Stimulated activated CD4-positive, alpha-beta T cell treated with anti-CD3 and anti-CD28 coated beads, Interleukin-4, amount 100 ng/mL, for 24 hours (primary cell): ENCODE measurements at places on chromosomes 5 and 9.

DNA sequence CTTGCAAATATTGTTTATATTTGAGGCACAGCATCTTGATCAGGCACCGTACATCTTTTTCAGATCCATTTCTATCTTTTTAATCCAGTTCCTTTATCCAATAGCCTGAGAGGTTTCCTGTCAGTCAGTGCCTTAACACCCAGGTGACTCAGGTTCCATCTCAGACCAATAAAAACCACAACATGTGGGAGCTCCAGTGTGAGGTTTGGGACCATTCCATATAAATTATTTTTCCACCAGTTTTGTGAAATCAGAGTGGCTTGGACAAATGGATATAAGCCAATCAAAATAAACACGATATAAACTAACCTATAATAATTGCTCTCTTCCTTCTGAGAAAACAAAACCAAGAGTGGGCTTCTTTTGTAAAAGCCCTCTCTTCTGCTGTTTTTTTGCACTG lies 351.3 kb downstream of the NTRK2 start:
- DNase-seq = no peak

- DNase-seq = no peak
Observed at GRCh38 chr9:81824802-81825730, 103.2 kb upstream of the SPATA31D4 start.

- DNase-seq = no peak
Observed at GRCh38 chr9:20014168-20014567, 225.3 kb upstream of the SLC24A2 start.

- DNase-seq = no peak
Observed at GRCh38 chr5:80059354-80059980, 24.3 kb downstream of the THBS4 start.

DNA sequence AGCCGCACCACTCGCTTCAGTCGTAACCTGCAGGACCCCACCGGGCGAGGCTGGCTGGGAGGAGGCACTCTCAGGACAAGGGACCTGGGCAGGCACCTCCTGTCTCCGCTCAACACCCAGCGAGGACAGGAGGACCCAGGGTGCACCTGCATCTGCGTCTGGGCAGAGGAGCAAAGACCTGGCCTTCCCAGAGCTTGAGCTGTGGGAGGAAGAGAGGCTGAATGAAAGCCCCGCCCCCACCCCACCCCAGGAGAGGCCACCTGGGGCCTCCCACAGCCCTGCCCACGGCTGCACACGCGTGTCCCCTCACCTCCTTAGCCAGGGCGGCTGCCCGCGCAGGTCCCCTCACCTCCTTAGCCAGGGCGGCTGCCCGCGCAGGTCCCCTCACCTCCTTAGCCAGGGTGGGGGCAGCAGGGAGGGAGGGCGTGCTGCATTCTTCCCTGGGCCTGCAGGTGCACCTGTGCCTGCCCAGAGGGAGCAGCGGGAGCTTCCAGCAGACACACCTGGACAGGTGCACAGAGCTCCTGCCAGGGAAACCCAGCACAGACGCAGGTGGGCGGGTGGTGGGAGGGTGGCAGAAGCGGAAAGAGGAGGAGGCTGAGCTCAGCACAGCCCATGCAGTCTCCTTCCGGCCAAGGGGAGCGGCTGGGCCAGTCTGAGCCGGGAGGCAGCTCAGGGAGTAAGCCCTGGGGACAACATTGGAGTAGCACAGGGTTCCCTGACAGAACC lies 18.5 kb upstream of the SLC12A7 start:
- DNase-seq = no peak

- DNase-seq = no peak
Observed at GRCh38 chr9:108677776-108678175, 178.0 kb downstream of the ACTL7B start.

- DNase-seq = no peak
Observed at GRCh38 chr9:27280860-27281259, 16.1 kb downstream of the EQTN start.

GRCh38 chr9:17191082-17191481 lies 56.2 kb downstream of the CNTLN start:
- no peak for DNase-seq

GRCh38 chr9:112582371-112583262 lies 96.0 kb downstream of the KIAA1958 start:
- DNase-seq = no peak

- DNase-seq = no peak
Observed at GRCh38 chr9:34456746-34457145, 1.6 kb downstream of the FAM219A start.

DNA sequence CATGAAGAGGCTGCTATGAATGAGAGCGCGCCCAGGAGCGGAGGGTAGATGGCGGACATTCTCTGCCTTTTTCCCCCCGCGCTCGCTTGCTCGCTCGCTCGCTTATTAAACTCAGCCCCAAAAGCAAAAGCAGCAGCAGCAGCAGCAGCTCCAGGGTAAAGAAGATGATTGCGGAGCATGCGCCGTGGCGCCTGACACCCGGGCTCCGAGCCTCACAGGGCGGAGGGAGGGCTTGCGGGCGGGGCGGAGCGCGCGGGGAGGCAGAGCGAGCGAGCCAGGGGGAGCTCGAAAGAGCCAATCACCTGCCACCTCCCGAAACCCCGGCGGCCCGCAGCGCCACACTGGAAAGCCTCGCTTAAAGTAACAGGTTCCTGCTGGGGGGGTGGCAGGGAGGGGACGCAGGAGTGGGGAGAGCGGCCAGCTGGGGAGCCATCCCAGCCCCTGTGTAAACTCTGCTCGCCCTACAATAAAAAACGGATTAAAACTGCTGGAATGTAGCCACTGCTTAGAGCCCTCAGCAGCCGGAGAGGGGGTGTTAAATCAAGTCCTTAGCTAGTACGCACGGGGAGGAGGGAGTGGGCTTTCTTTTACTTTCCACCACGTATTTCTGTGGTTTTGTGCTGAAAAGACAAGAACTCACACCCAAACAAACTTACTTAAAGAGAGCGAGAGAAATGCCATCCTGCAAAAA lies at the start of gene MLLT3:
MLLT3 (minus strand) TSS at position 170 of the 691 bp plus-strand sequence.
- peak; percentile 97 for DNase-seq

DNA sequence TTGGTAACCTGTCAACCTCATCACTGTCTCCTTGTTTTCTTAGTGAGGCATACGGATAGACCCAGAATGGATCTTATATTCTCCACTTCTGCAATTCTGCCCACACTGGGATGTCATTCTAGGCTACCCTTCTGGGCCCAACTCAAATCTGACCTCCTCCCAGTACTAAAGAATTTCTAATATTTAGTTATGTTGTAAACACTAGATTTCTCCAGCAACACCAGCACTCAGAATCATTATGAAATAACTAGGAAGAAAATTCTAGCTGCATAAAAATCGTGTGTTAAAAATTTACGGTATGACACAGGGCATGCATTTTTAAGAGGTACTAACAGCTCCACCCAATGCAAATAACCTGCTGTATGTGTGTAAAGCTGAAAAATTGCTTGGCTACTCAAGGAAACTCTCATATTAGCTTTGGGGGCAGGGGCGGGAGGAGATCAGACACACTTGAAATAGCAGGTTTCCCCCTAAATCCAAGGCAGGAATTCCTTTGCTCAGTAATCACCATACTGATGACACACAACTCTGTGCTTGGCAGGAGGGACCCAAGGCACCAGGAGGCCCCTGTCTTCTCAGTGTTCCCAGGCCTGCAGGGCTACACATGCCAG lies 27.3 kb downstream of the MACROH2A1 start:
- DNase-seq = no peak

- DNase-seq = no peak
Observed at GRCh38 chr9:114238891-114239875, 83.7 kb upstream of the ORM1 start.

- peak; percentile 66 for DNase-seq
Observed at GRCh38 chr9:99057665-99058625, 47.0 kb upstream of the TGFBR1 start.
